ENCODE measurements at places on chromosomes 7 and 10.

- DNase-seq = no peak
Measured at GRCh38 chr7:112162142-112162766, 43.9 kb downstream of the DOCK4 start.

DNA sequence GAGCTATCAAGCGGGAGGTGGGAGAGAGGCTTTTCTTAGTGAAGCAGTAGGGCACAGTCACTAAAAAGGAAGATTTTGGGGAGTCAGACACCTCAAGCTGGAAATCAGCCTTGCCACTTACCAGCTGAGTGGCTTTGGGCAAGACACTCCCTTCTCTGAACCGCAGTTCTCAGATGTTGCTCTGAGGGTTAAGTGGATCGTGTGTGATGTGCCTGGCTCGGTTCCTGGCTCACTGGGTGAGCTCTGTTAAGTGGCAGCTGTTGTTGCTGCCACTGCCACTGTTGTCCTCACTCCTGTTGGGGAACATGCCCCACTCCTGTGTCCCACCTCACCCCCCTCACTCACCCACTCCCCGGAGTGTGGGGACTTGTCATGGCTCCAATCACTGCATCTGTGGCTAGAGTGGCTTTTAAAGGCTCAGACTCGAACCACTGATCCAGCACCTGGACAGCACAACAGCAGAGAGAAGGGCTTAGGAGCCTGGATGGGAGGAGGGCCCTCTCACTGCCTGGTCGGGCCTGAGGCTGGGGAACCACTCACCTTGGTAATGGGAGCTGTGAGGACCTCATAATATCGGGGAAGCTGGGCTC lies 20.0 kb downstream of the PYROXD2 start:
- no peak for DNase-seq

- DNase-seq = no peak
Measured at GRCh38 chr10:89091496-89091895, 100.9 kb downstream of the FAS start.

- DNase-seq = no peak
Measured at GRCh38 chr10:58373442-58373827, 11.8 kb upstream of the TFAM start.

DNA sequence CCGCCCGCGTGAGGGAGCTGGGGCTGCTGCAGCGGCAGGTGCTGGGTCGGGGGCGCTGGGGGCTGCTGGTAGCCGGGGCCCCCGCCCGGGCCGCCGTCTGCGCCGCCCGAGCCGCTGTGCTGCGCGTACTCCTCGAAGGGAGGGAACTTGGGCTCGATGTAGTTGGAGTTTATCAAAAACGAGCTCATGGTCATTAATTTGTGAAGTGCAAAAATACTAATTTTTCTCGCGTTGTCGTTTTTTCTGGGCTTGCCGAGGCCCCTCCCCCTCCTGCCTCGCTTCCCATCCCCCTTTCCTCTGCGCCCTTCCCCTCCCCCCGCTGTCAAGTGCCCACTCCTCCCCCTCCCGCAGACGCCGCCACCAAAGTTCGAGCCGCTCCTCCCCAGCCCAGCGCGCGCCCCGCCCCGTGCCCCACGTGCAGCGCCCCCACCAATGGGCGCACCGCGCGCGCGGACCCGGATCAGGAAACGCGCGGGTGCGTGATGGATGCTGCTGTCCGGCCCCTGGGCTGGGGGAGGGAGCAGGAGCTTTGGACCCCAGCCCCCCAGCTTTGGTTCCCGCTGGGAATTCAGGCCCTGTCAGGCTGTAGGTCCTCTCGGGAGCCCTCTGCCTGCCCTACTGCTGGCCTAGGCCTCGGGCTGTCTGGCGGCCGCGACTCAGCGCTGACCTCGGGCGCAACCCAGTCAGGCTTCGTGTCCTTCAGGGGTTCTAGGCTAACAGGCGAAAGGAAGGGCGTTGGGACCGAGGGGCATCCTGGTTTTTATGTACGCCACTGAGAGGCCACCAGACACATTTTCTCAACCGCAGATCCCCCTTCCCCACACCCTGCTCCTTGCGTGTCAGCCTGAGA lies at the start of gene HOXA4:
TSS of gene HOXA4 (minus strand) at position 218 of the 850 bp plus-strand sequence. CDS start at position 194, 24 bp downstream.
- peak; percentile 47 for DNase-seq

GRCh38 chr10:98097616-98098015 lies 36.8 kb upstream of the R3HCC1L start:
- DNase-seq = no peak

DNA sequence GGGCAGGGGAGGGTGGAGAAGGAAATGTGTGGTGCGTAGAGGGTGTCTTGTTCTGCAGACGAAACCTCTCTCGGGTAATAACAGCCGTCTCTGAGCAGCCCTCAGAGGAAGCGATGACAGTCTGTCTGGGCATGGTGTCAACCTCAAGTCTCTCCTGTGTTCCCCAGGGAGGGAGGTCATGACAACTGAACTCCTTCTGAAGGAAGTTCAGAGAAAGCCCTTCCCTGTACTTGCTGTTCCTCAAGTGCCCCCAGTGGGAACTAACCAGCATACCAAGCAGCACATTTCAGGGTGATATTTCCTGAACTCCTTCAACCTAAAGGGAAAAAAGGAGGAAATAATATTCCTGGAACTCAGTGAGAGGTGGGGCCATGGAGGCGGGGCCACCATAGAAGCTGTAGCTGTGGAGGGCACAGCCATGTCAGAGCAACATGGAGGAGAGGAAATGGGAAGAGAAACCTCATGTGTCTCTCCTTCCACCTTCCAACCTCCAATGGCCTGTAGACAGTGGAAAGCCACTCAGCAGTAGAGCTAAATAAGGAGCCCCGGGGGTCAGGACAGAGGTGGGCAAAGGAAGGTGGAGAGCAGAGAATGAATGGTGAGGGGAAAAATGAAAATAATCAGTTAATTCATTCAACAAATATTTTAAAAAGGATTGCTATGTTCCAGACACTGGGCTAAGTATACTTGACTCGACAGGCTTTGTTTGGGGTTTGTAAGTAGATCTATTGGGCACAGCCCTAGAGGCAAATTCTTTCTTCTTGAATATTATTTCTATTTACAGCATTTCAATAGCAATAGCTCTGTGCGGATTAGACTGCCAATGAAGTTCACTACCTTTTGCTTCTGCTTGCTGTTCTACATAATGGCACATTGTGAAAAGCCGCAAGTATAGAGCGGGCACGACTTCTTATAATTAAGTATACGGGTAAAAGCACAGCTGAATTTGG lies 61.0 kb upstream of the AOAH start:
- no peak for DNase-seq

DNA sequence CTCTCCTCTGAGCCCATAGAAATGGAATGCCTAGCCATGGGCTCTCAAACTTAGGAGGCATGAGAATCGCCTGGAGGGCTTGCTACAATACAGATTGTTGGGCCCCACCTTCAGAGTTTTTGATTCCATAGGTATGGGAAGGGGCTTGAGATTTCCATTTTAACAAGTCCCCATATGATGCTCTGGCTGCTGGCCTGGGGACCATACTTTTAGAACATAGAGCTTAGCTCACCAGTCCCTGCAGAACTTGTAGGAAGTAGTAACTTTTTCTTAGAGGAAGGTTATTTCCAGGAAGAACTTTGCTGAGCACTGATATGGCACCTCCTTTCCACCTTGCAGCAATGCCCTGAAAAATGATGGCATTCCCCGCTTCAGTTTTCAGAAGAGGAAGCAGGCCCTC lies 177.0 kb upstream of the ZMIZ1 start:
- DNase-seq = no peak

DNA sequence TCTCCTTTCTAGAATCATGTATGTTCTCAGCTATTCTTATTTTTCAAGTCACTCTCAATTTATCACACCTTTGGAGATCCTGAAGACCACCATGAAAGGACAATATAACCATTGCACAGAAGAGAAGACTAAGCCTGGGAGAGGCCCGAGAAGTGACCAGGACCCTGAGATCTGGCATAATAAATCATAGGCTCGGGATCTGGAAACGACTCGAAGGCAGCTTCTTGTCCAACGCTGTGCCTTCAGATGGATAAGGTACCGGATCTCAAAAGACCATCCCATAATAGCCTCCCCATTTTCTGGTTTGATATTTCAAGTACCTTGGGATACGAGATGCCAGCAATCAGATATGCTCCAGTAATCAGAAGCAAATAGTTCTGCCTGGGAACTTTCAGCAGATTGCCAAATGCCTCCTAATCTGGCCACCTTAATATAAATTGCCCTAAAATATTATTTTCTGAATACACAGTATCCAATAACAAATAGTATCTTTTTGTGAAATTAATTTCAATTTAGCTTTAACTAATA lies 179.2 kb upstream of the ZMIZ1 start:
- DNase-seq = no peak

DNA sequence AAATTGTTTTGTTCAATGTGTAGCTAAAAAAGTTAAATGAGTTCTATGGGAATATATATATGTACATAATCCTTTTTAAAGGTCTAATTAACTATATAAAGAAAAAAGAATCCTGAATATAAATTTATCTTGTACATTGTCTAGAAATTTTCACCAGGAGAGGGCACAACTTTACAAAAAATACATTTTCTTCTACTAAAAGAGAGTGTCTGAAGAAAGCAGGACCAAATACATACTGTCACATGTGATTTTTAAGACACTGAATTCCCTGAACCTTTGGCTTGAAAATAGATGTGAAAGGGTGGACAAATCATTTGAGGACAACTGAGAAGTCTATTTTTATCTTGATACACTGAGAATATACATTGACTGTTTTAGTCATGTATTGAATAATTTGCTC lies 204.3 kb downstream of the DGKB start:
- DNase-seq = no peak

GRCh38 chr7:121795736-121796135 lies 77.2 kb upstream of the PTPRZ1 start:
- DNase-seq = no peak

DNA sequence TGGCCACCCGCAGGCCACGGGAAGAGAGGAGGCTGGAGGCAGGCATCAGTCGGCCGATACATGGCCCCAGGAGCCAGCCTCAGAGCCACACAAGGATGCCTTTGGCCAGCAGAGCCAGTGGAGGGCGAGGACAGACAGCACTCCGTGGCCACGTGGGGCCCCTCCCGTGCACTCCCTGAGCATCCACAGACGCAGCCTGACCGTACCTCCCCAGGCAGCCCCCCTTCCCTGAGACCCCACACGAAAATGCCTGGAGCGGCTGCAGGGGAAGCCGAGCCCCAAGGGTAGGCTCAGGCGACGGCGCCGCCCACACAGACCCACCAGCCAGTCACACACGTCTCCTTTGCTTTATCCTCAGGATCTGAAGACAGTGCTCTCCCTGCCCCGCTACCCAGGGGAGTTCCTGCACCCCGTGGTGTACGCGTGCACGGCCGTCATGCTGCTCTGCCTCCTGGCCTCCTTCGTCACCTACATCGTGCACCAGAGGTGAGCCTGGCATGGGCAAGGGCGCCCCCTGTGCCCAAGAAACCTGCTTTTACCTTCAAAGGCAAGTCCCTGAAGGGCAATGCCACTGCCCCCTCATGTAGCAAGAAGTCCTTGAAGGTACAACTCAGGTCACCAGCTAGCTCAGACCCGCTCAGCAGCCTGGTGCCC lies 9.0 kb downstream of the ADGRA1 start:
- DNase-seq = no peak

DNA sequence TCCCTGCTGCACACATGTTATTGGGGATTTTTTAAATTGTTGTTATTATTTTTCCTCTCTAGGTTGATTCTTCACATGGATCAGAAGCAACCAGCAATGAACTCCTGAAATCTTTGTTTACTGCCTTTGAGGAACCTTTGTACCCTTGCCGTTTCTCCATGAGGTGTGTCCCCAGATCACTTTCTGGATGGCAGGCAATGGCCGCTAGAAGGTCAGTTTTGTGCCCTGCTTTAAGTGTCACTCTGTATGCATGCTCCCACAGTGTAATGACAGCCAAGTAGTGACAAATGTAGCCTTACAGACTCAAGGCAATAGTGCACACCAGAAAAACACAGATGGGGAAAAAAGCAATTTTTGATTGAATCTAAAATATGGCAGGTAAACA lies 47.7 kb upstream of the NRP1 start:
- DNase-seq = no peak

GRCh38 chr7:110854651-110855050 lies 236.3 kb upstream of the LRRN3 start:
- no peak for DNase-seq

GRCh38 chr10:120041807-120042559 lies 149.5 kb downstream of the SEC23IP start:
- no peak for DNase-seq

DNA sequence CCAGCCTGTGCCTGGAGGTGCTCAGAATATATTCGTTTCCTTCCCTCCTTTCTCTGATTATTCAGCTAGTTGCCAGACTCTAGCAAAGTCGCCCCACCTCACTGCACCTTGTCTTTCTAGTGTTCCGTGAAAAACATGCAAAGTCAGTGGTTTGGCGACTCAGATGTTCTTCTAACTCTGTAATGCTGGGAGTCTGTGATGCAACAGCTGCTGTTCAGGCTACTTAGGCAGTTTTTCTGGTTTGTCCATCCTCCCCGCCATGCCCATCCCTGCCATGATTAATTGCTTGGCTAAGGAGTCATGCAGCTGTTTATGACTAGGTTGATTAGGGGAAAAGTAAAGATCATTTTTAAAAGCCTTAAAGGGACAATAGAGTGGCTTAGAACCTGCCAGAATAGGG lies 99.4 kb downstream of the MTPN start:
- no peak for DNase-seq

DNA sequence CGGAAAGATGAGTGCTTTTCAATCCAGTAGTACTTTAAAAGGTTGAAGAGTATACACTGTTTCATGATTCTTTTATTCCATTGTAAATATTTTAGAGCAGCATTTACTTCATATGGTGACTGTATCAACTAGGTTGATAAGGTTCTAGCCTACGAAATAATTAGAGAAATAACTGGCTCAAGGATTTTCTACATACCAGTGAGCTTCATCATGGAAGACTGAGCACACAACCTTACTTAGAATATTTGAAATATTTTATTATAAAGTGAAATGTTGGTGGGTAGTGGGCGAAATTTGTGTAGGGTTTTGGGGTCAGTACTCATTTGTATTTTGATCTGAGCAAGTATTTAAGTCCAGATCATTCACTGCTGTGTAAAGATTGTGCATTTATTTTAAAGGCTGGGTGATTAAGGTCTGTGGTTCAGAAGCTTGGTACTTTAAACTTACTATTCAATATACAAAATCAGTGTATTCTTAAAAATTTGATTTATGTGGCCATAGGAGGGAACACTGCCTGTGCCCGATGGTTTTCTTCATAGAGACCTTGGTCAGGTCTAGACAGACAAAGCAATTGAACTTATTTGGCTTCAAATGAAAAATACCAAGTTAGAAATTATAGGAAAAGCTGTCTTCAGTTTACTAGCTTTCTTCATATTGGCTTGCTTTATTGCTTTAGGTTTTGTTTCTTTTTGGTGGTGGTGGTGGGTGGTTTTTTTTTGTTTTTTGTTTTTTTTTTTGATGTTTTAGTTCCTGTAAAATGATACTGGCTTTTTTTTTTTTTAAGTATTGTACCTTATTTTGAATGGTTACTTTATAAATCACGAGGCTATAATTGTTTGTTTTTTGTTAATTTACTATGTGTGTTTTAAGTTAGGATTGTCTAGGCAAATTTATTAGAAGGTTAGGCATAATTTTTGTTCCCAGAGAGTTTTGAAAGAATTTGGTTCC lies 3.0 kb downstream of the KMT2E start:
- no peak for DNase-seq

DNA sequence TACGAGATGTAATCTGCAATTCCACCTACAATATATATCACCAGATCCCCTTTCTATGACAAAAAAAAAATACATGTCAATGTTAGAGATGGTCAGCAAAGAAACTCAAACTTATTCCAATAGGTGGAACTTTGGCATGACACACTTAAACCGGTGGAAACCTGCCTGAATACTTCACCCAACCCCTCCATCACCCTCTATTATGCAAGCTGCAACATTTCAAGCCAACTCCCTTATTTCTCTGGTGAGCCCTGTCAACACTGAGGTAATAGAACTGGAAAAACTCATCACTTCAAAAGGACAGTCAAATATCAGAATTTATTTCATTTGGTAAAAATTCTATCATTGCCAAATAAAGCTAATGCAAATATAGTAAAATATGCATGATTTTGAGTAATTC lies 3.6 kb downstream of the ZNF438 start:
- no peak for DNase-seq

All from cortex of kidney (tissue), 1 donor.